ENCODE measurements at places on chromosomes 6 and 20.

DNA sequence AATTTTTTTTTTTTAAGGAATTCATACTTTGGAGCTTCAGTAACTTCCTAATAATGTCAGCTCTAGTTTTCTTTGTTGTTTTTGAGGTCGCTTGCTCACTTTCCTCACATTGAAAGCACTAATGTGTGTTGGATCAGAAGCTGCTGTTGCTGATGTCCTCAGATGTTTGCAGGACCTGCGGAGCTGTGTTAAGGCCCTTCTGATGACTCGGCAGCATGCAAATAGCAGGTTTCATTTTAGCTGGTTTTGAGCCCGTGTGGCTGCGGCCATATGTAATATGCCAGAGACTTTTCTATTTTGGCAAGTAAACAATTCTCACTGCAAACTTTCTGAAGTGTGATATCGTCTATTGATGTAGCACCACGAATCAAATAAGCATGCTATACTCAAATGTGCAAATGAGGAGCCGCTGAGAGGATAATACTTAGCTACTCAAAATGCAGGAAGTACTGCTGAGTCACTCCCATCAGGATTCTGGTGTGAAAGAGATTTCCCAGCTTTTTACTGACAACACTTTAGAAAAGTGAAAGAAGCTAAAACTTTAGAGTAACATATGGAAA, 187.8 kb downstream of the SASH1 start:
- no peak for DNase-seq

DNA sequence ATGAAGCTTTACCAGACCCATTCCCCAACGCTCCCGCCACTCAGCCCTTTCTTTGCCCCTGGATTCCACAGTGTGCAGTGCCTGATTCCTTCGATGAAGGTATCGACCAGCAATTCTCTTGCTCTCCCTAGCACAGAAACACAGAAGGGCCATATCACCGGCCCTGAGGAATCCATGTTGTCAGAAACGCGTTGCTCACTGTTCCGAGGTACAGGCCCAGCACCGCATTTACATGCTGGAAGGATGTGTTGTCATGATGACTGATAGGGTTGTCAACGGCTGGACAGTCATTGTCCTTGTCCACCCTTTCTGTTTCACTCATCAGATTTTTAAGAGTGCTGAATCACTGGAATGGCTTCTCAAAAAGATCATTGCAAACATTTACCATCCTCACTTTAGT, 57.2 kb upstream of the GPR6 start:
- DNase-seq = no peak

DNA sequence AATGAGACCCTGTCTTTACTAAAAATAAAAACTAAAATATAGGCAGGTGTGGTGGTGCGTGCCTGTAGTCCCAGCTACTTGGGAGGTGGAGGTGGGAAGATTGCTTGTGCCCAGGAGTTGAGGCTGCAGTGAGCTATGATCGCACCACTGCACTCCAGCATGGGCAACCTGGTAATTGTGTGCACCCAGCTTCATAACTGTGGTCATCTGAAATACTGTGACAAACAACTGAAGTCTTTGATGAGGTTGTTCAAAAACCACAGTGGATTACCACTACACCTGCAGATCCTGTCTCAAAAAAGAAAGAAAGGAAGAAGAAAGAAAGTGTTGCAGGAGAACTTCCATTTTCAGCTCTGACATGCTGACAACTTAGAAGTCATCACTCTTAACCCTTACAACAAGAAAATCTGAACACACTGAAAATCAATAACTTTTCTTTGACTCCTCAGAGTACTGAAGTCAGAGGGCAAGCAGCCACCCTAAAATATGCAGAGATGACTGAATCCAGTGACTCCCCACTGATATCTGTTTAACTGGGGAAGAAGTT, 13.8 kb upstream of the ZBP1 start:
- DNase-seq = peak; percentile 69

DNA sequence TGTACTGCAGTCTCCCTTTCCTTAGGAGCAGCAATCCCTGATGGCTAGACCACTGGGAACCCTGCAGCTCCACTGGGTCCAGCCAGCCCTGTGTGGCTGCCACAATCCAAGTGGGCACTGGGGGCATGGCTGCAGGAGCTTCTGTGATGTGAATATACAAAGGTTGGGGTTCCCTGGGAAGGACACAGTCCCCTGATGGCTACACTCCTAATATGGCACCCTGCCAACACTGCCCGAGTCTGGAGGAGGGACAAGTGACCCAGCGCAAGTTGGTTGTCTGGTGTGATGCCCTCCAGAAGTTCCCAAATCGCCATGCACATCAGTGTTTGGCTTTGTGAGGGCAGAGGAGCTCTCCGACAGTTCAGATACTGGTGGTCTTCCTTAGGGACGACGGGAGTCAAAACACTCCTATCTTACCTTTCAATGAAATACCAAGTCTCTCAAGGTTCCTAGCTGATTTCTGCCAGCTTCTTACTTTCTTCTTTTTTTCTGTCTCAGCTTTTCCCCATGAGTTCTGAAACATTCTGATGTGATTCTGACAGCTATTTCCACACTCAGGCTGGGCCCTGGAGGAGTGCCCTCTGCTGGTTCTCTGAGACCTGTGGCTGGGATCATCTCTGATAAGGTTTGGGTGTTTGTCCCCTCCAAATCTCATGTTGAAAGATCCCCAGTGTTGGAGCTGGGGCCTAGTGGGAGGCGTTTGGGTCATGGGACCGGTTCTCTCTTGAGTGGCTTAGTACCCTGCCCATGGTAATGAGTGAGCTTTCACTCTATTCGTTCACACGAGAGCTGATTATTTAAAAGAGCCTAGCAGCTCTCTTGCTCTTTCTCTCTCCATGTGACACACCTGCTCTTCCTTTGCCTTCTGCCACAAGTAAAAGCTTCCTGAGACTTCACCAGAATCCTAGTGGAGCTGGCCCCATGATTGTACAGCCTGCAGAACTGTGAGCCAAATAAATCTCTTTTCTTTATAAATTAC, 15.5 kb upstream of the ZFP57 start:
- DNase-seq = no peak

GRCh38 chr20:44196271-44196670, 9.3 kb upstream of the JPH2 start:
- no peak for DNase-seq

- no peak for DNase-seq
Measured at GRCh38 chr20:50153153-50153499, 397 bp downstream of the PEDS1 start.

GRCh38 chr6:19713411-19713810, 123.8 kb upstream of the ID4 start:
- DNase-seq = no peak

DNA sequence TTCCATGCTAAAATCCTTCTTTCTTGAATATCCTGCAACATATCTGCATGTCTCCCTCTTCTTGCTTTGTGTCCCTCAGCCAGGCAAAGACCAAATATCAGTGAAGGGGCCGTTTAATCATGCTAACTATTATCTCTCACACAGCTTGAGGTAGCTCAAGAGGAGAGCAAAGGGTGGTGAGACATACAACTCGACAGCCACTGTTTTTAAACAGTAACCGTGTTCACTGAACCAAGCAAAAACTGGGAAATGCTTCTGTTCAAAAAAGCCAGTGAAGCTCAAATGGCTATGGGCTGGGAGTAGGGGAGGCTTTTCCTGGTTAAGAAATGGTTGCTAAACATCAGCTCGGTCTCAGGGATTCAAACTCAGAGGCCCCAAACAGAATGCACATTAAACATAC, 83.4 kb downstream of the MAP7 start:
- DNase-seq = no peak

DNA sequence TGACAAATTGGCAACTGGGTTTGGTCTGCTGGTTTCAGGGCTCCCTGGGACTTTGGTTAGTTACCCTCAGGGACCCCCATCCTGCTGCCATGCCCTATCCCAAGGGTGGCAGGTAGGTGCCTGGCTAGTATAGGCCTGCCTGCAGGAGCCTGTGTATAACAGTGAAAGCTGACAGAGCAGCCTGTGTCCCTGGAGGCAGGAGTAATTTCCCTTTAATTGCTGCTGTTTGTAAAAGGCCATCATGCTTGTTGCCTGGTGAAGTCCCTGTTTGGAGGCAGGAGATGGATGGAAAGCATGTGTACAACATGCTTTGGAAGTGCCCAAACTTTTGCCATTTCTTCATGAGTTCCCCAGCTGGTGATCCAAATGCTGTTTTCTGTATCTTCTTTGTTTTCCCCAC, 30.1 kb downstream of the CMTR1 start:
- DNase-seq = no peak

DNA sequence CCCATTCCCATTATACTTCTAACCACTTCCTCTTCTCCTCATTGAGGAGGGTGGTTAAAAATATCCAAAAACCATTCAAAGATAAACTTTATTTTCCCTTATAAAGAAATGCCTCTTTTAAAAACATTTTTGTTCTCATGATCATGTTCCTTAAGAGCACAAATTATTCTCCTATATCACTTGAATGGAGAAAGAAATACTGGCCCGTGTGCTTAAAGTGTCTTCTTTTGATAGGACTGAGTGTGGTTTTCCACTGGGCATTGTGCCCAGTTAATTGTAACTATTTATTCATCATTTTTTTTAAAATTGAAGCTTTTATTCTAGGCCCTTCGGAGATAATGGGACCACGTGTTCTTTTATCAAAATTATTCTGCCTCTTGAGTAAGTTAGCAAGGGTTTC, 871.5 kb downstream of the QKI start:
- DNase-seq = no peak

- DNase-seq = no peak
Measured at GRCh38 chr6:52749556-52750152, 13.6 kb downstream of the GSTA2 start.

DNA sequence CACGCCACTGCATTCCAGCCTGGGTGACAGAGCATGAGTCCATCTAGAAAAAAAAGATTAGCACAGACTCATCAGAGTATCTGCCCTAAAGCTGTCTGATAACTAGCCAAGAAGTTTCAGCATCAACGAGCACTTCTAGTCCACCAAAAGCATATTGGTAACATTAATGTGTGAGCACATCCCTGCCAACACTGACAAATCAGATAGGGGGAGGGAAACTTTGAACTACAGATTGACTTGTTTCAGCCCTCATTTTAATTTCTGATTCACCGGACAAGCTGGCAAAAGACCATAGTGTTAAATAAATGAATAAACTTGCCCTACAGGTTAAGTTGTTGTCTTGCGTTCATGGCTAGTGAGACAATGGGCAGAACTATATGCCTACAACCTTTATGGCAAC, 7.7 kb upstream of the SEC63 start:
- DNase-seq = no peak

DNA sequence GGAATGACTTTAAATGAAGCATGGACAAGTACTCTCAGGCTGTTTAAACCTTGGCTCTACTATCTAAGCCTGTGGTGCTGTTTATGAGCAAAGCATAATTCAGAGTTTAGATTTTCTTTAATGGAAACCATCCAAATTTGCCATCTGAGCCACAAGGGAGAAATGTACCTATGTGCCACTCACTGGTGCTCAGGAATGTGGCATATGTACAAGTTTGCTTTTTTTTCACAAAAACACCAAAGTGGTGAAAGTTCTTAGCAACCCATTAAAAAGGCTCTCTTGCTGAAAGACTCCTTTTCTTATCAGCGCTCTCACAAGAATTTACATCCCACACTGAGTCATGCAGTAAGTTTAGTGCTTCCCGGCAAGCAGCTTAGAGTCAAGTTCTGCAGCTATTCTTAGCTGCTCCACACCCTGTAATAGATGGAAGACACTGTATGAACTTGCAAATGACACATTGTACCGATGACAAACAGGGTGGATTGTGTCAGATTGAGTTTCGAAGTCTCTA, 57.3 kb upstream of the MLIP start:
- no peak for DNase-seq

DNA sequence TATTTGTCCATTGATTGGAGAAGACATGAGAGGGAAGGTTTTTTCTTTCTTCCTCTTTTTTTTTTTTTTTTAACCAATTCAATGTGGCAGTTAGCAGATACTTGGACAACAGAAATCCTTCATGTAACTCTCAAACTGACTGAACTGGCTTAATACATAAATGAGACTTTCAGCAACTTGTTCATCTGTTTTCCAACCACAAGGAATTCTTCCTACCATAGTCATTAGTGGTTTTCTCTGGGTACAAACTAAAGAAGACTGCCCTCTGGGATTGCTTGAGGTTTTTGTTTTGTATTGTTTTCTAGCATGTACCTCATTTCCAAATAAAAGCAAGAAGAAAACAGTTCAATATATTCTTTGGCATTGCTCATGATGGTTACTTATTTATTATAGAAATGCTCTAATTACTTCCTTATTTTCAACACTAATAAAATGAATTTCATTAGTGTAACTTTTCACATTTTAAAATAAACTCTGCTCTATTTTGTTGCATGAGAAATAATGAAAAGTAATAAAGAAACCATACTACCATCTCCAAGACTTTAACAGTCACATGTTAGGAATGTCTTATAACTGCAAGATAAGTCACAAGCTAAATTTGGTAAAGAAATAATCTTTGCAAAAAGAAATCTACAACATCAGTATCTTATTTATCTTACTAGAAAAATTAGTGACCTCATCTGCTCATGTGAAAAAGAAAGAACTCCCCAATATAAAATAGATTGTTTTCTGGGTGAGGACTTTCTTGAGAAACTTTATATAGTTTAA, 52.0 kb downstream of the ME1 start:
- no peak for DNase-seq

DNA sequence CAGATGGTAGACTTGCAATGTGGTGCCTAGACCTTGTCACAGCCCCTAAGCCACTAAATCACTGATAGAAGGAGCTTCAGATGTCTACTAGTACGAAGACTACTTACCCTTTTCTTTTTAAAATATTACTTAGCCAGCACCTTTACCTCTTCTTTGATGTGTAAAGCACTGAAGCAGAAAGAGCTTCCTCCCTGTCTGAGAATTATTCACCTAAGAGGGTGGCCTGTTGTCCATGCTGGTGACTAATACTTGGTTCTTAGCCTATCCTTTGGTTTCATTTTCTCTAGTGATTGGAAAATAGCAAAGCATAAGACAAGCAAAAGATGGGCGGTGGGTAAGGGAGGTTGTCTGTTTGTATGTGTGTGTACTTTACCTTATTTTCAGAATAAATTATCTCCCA, 794.6 kb downstream of the TFAP2A start:
- DNase-seq = no peak

DNA sequence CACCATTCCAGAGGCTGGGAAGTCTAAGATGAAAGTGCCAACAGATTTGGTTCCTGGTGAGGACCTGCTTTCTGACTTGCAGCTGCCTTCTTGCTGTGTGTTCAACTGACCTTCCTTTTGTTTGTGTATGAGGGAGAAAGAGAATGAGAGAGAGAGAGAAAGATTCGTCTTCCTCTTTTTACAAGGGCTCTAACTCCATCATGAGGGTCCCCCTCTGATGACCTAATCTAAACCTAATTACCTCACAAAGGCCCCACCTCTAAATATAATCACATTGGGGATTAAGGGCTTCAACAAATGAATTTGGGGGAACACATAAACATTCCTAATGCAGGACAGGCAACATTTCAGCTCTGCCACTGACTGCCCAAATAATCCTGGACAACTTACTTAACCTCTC, 130.7 kb downstream of the PLCB1 start:
- no peak for DNase-seq

DNA sequence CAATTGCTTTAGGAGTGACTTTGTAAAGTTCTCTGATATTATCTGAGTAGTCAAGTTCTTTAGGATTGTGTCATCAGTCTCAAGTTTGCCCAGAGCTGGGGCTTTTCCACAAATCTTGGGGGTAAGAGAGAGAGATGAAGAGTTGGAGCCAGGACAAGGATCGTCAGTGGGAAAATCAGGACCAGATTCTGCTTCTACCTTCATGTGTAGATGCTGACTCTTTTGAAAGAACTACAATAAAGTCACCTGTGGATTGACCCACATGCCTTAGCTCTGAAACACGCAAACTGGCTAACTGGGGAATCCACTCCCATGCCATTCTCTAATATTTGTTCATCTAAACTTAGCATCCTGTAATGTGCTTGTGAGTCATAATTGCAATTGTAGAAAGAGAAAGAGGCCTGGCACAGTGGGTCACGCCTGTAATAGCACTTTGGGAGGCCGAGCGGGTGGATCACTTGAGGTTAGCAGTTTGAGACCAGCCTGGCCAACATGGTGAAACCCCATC, 15.6 kb upstream of the BICRAL start:
- no peak for DNase-seq

Measured in CD4-positive, alpha-beta memory T cell (primary cell).